ENCODE measurements at places on chromosomes 3 and 15. TPM values are rescaled to one million over a fixed set of nuclear protein-coding genes. Genes with fewer than 3 reads are reported as not detected.

- H3K4me1 ChIP-seq, result no peaks in the 10 kb centered on the region
- no peaks in the 10 kb centered on the region for H3K36me3 ChIP-seq
- DNase-seq, result no peak
- H3K27ac ChIP-seq, result no peak overlapping the region
These were observed 38.1 kb downstream of the CTDSPL start for GRCh38 chr3:37899711-37900306.

DNA sequence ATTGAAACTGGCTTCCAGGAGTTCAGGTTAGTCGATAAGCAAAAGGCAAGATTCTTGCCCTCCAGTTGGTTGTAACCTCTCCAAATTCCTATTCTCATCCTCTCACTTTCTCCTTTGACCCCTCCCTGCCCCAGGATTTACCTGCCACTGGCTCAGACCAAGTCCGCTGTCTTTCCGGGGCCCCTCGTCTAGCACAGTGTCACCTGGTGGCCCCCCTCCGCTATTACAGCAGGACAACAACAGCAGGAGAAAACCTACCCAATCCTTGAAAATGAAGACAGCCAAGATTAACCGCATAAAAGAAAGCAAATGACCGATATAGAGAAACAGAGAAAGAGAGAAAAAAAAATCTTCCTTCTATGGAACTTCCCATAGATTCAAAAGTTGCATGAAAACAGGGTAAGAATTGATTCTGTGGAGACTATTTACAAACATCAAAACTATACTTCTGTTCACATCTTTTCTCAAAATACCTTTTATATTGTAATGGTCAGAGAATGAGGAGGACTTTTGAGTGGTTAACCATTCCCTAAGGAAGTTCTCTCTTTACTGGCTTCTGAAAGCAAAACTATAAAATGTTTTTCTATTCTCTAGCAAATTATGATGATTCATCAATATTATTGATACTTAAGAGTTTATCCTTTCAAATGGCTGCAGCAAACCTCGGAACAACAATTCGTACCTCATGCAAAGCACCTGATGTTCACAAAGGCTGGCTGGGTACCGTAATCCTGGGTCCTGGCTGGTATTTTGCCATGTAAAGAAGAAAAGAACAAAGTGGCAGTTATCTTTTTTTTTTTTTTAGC lies 10.0 kb upstream of the ST8SIA2 start:
- H3K4me1 ChIP-seq, result no peaks in the 10 kb centered on the region
- H3K27ac ChIP-seq, result no peak overlapping the region
- peaks cover 31% of the 10 kb centered on the region for H3K27me3 ChIP-seq
- H3K36me3 ChIP-seq, result no peaks in the 10 kb centered on the region
- no peak overlapping the region for H3K4me3 ChIP-seq

DNA sequence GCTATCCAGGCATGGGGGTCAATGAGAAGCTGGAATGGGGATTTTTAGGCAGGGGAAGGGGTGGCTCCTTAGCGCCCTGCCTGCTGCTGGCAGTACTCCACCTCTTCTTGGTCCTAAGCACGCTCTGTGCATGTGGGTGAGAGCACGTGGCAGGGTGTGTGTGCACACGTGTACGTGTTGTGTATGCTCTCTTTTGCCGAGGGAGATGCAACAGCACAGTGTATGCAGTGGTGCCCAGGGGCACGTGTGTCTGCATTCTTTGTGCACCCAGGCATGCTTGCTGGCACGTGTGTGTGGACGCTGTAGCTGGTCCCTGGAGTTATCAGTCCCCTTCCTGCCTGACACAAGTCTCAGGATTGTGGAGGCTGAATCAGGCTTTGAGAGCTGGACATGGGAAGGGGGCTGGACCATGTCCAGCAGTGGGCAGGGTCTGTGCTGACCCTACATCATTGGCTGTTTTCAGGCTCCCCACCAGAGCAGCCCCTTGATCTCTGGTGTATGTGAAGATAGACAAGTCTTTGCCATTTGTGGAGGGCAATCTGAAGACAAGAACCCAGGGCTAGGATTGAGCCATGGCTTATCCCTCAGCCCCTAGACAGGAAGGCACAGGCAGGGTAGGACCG lies 1.9 kb upstream of the CAMKV start:
- no peak for DNase-seq
- peaks cover 32% of the 10 kb centered on the region for H3K4me1 ChIP-seq
- peaks cover 29% of the 10 kb centered on the region for H3K27me3 ChIP-seq
- H3K27ac ChIP-seq, result no peak overlapping the region

- no peak overlapping the region for H3K27ac ChIP-seq
- peaks cover 16% of the 10 kb centered on the region for H3K4me1 ChIP-seq
- no peaks in the 10 kb centered on the region for H3K27me3 ChIP-seq
- no peak for DNase-seq
These were observed 80.1 kb downstream of the BTD start for GRCh38 chr3:15681668-15682067.

- no peak for DNase-seq
- H3K27ac ChIP-seq, result no peak overlapping the region
- no peaks in the 10 kb centered on the region for H3K36me3 ChIP-seq
- no peaks in the 10 kb centered on the region for H3K27me3 ChIP-seq
- no peak overlapping the region for H3K4me3 ChIP-seq
These were observed 220 bp downstream of the TP63 start for GRCh38 chr3:189631409-189631808.

GRCh38 chr3:44762170-44762677 lies 630 bp downstream of the KIF15 start:
- H3K36me3 ChIP-seq, result no peaks in the 10 kb centered on the region
- no peaks in the 10 kb centered on the region for H3K27me3 ChIP-seq
- no peak for DNase-seq
- H3K4me3 ChIP-seq, result peak overlapping the region; percentile 69
- H3K4me1 ChIP-seq, result peaks cover 3% of the 10 kb centered on the region

- no peaks in the 10 kb centered on the region for H3K4me1 ChIP-seq
- no peaks in the 10 kb centered on the region for H3K27me3 ChIP-seq
- H3K27ac ChIP-seq, result no peak overlapping the region
- H3K36me3 ChIP-seq, result no peaks in the 10 kb centered on the region
- H3K4me3 ChIP-seq, result no peak overlapping the region
These were observed 29.2 kb downstream of the RLBP1 start for GRCh38 chr15:89192136-89192535.

DNA sequence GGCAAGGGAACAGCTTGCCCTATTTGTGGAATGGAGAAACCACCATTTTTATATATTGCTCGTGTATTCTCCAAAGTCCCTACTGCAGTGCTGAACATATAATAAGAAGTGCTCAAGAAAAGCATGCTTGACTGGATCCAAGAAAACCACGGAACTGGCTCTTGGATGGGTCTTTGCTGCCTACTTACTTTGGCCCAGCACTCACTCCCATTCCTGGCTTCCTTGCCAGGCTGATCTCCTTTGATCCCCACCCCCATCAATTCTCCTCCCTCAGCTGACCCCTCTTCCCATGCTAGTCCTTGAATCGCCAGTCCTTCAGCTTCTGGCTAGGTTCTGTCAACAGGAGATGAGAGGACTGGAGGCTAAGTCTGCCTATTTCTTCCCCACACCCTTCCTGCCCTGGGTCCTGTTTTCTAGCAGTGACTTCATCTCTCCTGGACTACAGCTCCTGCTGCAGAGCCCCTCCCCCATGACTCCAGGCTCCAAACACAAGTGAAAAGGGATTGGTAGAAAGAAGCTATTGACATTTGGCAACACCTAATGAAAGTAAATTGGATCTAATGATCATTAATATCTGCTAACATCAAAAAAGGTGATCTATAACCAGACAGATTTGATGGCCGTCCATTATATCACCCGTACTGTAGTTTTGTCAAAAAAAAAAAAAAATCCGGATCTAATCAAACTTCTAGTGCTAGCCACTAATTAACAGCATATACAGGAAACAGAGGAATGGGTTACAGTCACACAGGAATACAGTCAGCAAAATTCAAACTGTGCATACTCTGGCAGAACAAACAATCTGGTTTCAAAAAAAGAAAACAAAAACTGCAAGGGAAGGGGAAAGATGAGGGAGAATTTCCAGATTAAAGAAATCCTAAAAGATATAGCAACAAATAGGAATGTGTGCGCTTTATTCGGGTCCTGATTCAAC lies 7.8 kb downstream of the FAM240A start:
- H3K27ac ChIP-seq, result no peak overlapping the region
- H3K27me3 ChIP-seq, result no peaks in the 10 kb centered on the region
- no peak for DNase-seq

- H3K36me3 ChIP-seq, result no peaks in the 10 kb centered on the region
- H3K4me1 ChIP-seq, result peaks cover 22% of the 10 kb centered on the region
- DNase-seq, result no peak
- H3K4me3 ChIP-seq, result no peak overlapping the region
- H3K27me3 ChIP-seq, result no peaks in the 10 kb centered on the region
These were observed 235.9 kb downstream of the LPP start for GRCh38 chr3:188389711-188390342.

DNA sequence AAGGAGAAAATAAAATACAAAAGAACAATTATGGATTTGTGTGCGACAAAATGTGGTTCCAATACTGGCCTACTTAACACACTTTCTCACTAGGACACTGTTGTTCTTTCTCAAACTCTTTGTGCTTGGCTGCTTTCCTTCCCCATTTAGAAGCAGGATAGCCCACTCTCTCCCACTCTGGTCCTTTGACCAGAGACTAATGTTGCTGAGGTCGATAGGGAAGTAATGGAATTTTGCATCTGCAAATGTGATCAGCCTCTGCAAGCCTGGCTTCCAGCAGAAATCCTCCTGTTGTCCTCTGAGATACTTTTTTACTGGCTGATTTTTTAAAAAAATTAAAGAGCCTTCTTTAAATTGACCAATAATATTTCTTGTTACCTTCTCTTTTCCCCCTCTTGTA lies 71.0 kb downstream of the PPM1L start:
- no peaks in the 10 kb centered on the region for H3K4me1 ChIP-seq
- H3K4me3 ChIP-seq, result no peak overlapping the region
- H3K36me3 ChIP-seq, result no peaks in the 10 kb centered on the region

GRCh38 chr3:172082269-172082668 lies 42.9 kb downstream of the FNDC3B start:
- H3K27ac ChIP-seq, result peak overlapping the region; percentile 76
- peaks cover 19% of the 10 kb centered on the region for H3K4me1 ChIP-seq
- H3K4me3 ChIP-seq, result no peak overlapping the region
- H3K36me3 ChIP-seq, result no peaks in the 10 kb centered on the region
- H3K27me3 ChIP-seq, result no peaks in the 10 kb centered on the region

GRCh38 chr3:159030138-159030670 lies 228.3 kb downstream of the MFSD1 start:
- no peaks in the 10 kb centered on the region for H3K36me3 ChIP-seq
- H3K27me3 ChIP-seq, result no peaks in the 10 kb centered on the region
- H3K27ac ChIP-seq, result no peak overlapping the region
- H3K4me1 ChIP-seq, result no peaks in the 10 kb centered on the region
- H3K4me3 ChIP-seq, result no peak overlapping the region

DNA sequence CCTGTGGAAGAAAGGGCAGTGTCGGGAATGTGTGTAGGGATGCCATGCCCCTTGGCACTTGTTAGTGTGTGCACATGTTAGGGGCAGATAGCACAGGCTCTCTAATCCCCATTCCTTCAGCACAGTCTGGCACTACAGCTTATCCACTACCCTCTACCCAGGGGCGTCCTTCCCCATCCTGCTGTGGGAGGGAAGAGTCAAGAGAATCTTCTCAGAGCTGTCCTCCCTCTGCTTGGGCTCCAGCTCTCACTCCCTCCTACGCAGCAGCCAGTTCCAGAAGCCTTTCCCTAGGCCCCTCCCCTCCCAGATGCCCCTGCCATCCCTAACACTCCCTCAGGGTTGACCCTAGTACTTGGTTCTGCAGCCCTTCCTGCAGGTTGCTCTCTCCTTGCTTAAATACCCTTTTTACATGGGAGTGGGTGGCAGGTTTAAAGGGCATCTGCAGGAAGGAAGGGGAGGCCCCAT lies 815 bp upstream of the GRM2 start:
- no peak for DNase-seq
- no peaks in the 10 kb centered on the region for H3K36me3 ChIP-seq
- no peak overlapping the region for H3K4me3 ChIP-seq
- no peak overlapping the region for H3K27ac ChIP-seq

DNA sequence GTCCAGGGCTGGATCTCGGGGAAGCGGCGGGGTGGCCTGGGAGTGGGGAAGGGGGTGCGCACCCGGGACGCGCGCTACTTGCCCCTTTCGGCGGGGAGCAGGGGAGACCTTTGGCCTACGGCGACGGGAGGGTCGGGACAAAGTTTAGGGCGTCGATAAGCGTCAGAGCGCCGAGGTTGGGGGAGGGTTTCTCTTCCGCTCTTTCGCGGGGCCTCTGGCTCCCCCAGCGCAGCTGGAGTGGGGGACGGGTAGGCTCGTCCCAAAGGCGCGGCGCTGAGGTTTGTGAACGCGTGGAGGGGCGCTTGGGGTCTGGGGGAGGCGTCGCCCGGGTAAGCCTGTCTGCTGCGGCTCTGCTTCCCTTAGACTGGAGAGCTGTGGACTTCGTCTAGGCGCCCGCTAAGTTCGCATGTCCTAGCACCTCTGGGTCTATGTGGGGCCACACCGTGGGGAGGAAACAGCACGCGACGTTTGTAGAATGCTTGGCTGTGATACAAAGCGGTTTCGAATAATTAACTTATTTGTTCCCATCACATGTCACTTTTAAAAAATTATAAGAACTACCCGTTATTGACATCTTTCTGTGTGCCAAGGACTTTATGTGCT lies 527 bp downstream of the B2M start:
- DNase-seq, result peak; percentile 69
- H3K36me3 ChIP-seq, result no peaks in the 10 kb centered on the region
- H3K4me3 ChIP-seq, result peak overlapping the region; percentile 83
- H3K27ac ChIP-seq, result peak overlapping the region; percentile 99
- peaks cover 4% of the 10 kb centered on the region for H3K4me1 ChIP-seq
- no peaks in the 10 kb centered on the region for H3K27me3 ChIP-seq

DNA sequence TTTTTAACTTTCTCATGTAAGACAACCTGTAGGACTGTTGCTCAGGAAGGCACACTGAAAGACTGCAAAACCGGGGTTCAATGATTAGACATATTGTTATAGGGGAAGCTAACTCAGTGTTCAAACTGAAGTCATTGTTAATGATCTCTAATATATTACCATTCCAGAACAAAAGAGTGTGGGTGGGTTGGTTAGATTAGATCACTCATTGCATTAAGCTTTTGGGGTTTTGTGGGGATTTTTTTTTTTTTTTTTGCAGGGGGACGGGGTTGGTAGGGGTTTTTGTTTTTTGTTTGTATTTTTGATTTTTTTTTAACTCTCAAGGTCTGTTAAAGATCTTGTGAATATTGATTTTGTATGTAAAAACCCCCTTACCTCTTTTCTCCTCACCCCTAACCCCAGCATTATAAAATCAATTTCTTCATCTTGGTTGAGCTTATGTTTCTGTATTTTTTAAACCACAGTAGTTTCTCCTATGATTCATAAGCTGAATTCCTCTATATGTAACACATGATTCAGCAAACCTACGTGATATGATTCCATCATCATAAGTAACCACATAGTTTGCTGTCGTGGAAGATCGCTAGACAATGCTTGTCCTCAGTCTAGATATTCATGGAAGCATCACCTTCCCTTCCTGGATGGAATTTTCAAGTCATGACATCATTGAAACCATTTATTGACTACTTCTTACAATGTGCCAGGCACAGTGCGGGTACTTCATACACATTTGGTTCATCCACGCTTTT lies 544.1 kb upstream of the MDFIC2 start:
- H3K36me3 ChIP-seq, result no peaks in the 10 kb centered on the region
- H3K4me3 ChIP-seq, result no peak overlapping the region
- no peaks in the 10 kb centered on the region for H3K27me3 ChIP-seq
- H3K27ac ChIP-seq, result no peak overlapping the region

GRCh38 chr3:133895208-133896001 lies at the start of gene RAB6B:
RAB6B (minus strand) TSS chr3:133895882; CDS start chr3:133895466, 416 bp downstream.
- H3K4me1 ChIP-seq, result no peaks in the 10 kb centered on the region
- peak within 1 kb of the TSS; percentile 72 for H3K4me3 ChIP-seq
- H3K36me3 ChIP-seq, result no peaks in the 10 kb centered on the region
- no peak within 1 kb of the TSS for H3K27ac ChIP-seq
- H3K27me3 ChIP-seq, result peaks cover 25% of the 10 kb centered on the region

CCK gene
- total RNA-seq, result not detected

CLSTN2 gene
- total RNA-seq, result 27.0 TPM

SERINC4 gene
- 0.24 TPM for total RNA-seq

MRPL3 gene
- 113 TPM for total RNA-seq
